ENCODE measurements at places on chromosomes 6 and 20.

GRCh38 chr6:56694002-56694401 is 51.3 kb upstream of the DST start:
- no peak for DNase-seq

- DNase-seq, result no peak
These were observed 46.6 kb downstream of the PRSS35 start for GRCh38 chr6:83558975-83559374.

- DNase-seq, result no peak
These were observed 346.3 kb downstream of the BMP2 start for GRCh38 chr20:7113577-7114466.

GRCh38 chr6:40523505-40524172 is 63.5 kb downstream of the LRFN2 start:
- DNase-seq, result no peak

All from hematopoietic multipotent progenitor cell treated with erythropoietin and hydrocortisone succinate and interleukin-3 and kit ligand, for 17 days (in vitro differentiated cells).